ENCODE measurements at places on chromosomes 2 and 18.
A peak's percentile ranks its signal among the peaks of the same experiment; 100 is the strongest.

DNA sequence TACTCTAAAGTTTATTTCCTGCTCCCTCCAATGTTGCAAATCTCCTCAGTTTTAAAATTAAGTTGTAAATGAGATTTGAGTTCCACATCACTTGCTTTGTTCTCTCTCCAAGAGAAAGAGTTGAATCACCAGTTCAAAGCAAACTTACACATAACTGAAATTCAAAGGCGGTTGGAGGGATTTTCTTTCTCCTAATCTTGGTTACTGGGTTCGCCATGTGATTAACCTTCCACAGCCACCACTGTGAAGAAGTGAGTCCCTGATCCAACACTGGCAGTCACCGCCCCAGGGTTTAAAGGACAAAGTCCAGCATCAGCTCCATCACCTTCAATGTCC, 247.1 kb downstream of the MYCN start:
- DNase-seq: no peak

DNA sequence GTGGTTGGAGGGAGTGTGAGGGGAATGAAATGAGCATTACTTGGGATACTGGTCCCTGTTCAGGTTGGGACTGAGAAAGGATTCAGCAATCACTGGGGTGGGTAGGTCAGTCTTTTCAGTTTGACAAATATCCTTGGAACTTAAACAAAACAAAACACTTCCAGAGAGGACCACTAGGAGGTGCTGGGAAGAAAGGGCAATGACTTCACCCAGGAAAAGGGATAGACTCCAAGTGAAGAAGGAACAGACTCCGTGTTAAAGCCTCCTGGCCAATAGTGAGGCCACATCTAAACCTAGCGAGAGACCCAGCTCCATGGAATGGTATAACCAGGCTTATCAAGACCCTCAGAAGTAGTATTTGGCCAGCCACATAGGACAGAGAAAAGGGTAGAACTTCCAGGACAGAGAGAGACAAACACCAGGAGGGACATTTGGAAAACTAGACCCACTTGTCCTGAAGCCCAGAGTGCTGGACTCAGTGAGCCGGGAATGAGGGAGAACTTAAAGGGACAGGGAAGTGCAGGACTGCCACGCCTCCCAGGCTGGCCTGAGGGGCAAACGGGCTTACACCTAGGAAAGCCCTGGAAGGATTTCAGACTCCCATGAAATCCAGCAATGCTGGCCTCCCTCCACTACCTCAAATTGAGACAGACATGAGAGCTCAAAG, 19.6 kb upstream of the KCNG3 start:
- DNase-seq: no peak

DNA sequence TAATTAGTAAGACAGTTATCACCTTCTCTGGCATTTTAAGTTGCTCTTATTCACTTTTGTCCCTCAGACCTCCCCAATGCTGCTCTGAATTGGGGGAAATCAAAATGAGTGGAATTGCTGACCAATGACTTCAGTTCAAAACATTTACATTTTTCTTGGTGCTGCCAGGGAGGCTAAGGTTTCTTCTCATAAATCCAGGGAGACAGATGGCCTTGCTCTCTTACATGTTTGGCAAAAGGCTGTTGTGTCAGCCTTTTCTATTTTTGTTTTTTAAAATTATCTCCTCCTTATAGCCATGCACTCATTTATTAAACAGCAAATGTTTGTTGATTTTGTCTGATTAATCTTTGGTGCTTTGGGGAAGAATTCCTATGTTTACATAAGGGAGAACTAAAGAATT, 82.0 kb downstream of the GALNT13 start:
- no peak for DNase-seq

DNA sequence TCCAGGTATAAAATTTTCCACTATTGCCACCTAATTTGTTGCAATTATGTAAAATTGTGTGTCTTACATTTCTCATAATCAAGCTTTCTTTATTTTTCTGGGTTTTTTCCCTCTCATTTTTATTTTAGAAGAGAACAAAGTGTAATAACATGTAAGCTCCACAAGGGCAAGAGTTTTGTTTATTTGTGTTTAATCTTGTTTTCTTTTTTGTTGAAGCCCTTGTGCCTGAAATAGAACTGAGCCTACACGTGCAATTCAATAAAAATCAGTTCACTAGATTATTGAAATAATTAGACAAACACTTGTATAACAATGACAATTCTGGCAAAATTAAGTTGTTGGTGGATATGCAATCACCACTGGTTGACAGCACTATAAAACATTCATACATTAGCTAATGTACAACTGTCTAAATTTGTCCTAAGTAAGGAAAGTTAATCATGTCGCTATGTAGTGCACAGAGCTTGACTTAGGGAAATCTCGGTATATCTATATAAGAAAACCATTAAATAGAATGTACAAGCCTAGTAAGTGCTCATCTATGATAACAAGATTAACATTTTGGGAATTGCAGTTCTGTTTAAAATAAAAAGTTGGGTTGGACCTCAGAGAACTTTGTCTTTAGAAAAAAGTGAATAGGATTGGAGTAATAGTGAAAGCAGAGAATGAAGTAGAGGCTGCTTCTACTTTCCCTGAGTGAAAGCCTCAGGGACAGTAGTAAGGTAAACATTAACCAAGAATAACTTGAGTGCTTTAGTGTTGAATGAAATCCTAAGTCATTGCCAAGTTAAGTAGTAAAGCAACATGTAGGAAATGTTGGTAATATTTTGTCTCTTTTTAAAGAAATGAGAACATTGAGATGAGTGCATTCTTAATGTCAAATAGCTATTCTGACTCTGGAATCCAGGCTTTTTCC, 37.4 kb upstream of the NOL4 start:
- no peak for DNase-seq

- DNase-seq: no peak
Observed at GRCh38 chr2:183031911-183032794, 6.1 kb downstream of the NCKAP1 start.

- DNase-seq: no peak
Observed at GRCh38 chr2:112730216-112730615, 9.4 kb downstream of the NT5DC4 start.

DNA sequence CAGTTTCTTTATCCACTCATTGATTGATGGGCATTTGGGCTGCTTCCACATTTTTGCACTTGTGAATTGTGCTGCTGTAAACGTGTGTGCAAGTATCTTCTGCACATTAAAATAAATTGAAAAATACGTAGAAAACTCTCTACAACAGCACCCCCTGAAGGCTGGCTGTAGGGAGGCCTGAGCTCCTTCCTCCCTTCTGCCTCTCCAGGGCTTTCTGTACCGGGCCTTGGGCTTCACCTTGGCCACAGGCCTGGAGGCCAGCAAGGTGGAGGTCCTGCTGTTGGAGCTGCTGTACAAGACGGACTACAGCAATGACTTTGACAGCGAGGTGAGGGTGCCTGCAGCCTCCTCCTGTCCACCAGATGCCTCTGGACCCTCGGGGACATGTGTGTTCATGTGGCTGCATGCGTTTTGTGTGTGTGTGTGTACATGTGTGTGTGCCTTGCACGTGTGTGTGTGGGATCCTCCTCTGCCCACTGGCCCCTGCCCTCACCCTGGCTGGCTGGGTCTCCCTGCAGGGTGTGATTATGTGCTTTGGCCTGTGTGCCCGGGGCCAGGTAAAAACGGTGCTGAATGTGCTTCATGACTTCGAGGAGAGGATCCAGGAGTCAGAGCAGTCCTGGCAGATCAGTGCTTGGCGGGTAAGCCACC, 29.2 kb downstream of the MROH2A start:
- no peak for DNase-seq

- DNase-seq: no peak
Observed at GRCh38 chr18:1455605-1456004, 550.9 kb downstream of the ADCYAP1 start.

- DNase-seq: no peak
Observed at GRCh38 chr2:106063181-106063580, 130.9 kb downstream of the UXS1 start.

DNA sequence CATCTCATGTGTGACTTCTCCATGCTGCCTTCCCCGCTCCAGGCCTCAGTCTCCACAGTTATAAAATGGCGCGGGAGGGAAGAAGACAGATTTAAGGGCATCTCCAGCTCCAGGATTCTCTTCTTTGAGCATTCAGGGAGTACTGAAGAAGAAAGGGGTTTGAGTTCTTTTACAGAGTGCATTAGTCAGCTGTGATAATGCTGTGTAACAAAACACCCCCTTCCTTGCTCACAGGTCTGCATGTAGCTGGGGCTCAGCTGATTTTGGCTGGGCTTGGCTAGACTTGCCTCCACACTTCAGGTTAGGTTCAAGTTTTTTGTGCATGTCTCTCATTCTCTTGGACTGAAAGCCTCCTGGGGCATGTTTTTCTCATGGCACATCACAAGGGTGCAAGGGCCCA, 8.0 kb upstream of the SLC66A3 start:
- no peak for DNase-seq

DNA sequence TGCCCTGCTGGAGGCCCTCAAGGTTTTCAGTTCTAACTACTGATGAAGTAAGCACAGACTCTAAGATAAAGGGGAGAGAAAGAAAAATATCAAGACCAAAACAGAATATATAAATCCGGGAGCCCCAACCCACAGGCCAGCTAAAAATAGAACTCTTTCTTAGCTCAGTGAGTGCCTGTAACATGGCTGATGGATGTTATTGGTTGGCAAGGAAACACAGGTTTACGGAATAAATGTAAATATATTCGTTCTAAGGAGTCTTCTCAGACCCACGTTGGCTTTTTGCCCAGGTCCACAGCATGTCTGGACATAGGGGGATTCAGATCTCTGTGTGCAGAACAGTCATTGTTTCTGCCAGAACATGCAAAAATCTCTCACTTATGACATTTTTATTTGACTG, 139.0 kb upstream of the SERPINE2 start:
- DNase-seq: no peak

DNA sequence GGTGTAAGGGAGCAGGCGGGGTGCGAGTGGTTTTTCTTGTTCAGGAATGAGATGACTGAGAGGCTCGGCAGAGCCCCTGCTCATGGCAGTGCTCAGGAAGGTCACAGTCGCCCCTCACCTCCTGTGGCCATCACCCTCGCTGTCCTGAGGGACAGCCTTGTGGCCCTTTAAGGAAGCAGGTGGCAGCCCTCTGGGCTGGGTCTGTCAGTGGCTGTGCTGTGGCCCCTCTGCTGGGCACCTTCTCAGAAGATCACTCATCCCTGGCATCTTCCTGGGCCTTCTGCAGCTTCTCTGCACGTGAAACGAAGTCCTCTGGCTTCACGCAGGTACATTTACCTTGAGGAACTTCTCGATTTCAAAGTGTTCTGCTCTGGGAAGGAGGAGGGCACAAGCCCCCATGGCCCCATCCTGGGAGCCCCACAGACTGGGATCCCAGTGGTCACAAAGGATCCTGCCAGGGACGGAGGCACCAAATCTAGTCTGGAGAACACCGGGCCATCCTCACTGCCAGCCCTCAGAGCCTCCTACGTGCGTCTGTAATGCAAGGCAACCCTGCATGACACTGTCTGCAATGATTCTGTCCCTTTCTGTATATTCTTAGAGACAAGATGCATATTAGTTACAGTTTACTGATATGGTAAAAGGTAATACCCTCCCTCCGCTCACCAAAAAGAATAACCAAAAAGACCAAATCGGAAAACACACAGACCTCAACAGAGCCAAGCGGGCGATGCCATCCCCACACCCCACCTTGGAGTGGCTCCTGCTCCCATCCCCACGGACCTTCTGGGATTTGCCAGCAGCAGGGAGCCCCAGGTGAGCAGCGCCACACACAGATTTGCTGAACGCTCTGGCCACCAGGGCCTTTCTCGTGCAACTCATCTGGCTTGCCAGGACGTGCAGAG, 25.9 kb upstream of the FAHD2A start:
- no peak for DNase-seq

DNA sequence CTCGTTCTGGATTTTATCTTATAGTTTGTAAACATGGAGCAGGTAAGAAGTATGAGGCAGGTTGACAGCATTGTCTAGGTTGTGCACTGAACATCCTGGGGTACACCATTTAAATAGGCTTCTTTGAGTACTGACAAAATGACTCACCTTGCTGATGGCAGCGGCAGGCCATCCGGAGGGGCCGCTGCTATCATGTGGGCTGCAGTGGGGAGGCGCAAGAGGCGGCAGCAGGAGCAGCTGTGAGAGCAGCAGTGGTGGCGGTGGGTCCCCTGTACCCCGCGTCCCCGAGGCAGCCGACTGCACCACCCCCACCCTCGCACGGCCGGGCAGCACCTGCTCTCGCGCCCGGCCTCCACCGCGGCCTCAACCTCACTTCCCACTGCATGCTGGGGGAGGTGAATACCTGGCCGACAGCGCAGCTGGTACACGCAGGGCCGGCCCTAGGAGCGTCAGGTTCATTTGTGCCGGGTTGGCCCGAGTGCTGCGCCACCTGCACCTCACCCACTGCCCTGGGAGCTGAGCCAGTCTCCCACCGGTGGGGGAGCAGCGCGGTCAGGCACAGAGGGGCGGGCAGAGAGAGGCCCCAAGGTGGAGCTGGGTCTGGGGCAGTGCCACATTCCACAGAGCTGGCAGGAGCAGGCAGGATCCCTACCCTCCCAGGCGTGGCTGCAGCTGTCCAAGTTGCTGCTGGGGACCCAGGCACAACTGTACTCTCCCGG, 154.5 kb upstream of the RBMS1 start:
- no peak for DNase-seq

- DNase-seq: no peak
Observed at GRCh38 chr18:71986351-71987050, 557.6 kb downstream of the CBLN2 start.

DNA sequence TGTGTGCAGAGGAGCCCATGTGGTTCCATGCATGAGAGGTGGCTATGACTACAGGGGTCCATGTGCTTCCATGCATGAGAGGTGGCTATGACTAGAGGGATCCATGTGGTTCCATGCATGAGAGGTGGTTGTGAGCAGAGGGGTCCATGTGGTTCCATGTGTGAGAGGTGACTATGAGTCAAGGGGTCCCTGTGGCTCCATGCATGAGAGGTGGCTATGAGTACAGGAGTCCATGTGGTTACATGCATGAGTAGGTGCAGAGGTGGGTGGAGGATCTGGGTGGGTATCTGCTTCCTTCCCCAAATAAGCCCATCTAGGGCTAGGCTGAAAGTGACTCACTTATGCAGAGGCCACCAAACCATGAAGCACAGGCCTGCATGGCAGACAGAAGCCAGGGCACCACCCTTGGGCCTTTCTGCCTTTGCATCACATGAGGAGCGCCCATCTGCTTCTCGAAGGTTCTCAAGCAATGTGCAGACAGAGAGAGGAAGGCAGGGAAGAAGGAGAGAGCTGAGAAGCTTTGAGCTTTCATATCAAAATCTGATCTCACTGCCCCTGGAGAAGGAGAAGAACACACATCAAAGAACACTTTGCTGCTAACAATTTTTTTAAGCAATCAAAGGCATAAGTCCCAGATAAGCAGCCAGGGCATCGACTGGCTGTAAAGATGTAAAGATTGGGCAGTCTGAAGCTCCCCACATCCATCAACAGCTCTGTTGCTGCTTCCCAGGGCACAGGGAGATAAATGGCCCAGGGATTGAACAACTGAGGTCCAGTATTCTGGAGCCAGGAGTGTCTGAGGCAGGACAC, 137.6 kb downstream of the TNS1 start:
- no peak for DNase-seq

- DNase-seq: no peak
Observed at GRCh38 chr18:67417864-67418523, 98.5 kb downstream of the DSEL start.

- DNase-seq: peak; percentile 50
Observed at GRCh38 chr2:64873472-64873924, 115.7 kb upstream of the SLC1A4 start.

- no peak for DNase-seq
Observed at GRCh38 chr2:45988879-45989278, 308.3 kb upstream of the EPAS1 start.
